ENCODE measurements at places on chromosomes 7 and 10.

DNA sequence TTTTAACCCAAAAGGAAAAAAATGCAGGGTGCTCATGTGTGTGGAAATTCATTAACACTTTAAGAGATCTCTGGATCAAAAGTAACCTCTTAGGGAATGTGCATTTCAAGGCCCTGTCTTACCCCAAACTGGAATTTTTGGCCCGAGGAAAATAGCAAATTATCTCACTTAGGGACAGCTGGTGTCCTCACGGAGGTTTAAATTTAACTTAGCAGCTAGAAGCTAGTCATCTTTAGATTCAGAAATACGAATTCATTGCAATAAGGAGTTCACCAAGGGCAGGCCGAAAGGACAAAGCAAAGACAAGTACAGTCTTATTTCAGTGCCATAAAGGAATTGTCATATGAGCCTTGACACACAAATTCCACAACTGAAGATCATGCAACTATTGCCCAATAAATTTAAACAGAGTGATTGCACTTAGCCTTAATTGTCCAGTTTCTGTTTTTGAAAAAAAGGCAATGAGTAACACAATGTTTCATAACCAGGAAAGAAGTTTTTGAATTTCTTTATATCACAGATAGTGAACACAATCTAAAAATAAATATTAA, 22.4 kb upstream of the SEMA3C start:
- no peak for DNase-seq

GRCh38 chr10:6951732-6952131, 371.7 kb upstream of the PRKCQ start:
- DNase-seq: no peak

DNA sequence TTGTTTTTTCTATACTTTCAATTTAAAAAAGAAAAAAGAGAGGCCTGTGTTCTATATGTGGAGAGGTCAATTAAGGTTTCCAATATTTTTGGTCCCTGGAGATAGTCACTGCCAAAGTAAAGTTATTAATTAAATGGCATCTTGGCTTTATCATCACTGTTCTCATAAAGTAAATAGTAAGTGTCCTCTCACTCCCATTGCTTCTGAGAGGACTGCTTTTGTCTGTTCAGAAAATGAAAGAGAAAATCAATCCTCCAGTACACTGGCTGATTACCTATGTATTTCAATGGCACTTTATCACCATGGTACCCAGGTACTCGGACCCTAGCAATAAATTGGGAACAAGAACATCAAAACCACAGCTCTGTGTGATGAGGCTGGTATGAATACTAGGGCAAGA, 94.0 kb downstream of the RNLS start:
- no peak for DNase-seq

DNA sequence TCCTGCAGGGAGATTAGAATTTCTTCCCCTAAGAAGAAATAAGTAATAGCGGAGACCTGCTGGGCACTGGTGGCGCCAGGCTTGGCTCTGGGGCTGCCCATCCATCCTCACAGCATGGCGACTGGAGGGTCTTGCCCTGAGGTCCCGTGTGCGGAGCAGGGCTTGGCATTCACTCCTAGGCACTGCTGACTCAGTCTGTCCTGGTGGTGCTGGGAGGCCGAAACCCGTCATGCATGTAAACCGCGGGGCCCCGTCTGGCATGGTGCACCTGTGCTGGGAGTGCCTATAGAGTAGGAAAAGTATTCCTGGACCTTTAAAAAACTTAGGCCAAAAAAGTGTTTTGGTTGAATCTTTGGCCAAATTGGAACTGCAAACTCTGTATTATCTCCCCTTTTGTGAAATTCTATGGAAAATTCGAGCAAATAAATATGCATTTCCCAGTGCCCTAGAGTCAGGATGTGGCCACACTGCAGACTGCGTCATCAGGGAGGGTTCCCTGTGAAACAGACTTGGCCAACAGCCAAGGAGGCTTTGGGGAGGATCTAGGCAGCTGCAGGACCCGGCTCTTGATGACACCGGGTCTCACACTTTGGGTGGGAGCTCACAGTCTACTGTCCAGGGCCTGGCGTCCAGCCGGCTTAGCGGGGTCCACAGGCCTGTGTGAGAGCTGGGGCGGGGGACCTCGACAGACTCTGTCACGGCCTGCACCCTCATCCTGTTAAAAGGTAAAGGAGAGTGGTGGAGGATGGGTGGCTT, 122.3 kb downstream of the VIPR2 start:
- DNase-seq: no peak

GRCh38 chr7:155208681-155209477, 88.8 kb upstream of the INSIG1 start:
- DNase-seq: no peak

GRCh38 chr7:158903897-158904541, 47.7 kb downstream of the DYNC2I1 start:
- DNase-seq: no peak

DNA sequence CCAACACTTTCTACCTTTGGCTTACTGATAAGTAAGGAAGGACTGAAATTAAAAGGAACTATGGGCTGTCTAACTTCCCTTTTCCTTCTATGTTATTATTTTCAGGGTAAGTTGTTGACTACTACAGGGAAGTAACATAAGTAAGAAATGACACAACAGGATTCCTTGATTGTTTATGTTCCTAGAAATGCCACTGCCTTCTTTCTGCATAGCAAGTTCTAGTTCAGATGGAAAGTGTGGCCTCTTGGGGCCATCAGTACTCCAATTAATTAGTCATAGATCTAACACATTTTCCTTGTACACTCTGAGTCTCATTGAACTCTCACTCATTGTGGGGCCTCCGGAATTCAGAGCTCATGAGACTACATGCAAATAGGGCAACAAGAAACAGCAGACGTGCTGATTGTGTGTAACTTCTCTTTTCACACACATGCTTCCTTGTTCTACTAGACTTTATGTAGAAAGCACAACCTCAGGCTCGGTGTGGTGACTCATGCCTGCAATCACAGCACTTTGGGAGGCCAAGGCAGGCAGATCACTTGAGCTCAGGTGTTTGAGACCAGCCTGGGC, 35.3 kb upstream of the HIBADH start:
- DNase-seq: no peak

DNA sequence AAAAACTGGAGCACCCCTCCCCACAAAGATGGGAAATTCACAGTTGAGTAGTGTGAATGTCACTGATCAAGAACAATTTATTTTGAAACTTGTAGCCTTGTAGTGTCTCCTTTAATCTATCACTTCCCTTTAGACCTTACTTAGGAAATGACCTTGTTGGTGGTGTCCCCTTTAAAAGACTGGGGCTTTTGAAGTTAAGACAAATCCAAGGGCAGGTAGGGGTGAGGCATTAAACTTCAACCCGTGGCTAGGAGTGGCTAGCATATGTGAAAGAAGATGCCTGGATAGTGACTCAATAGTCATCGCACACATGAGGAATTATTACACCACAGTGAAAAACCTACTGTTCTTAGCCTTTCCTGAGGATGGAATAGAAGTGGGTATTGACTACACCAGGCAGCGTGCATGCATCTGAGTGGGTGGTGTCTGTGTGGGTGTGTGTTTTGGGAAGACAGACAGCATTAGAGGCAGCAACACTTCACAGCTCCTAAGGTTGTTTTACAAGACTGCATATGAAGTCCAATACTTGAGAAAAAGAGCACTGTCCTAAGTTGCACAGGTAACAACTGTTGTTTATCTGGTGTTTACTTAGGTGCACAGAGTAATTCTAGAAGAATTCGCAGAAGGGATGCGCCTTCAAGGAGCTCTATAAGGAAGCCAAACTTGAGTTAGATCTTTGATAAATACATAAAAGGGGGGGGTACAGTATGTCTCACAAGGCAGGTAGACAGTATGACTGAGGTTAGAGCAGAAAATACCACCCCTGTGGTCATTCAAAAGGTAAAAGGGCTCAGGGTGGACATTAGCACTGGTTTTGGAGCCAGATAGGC, 32.9 kb downstream of the ABLIM1 start:
- DNase-seq: no peak

GRCh38 chr10:130227883-130228282, 91.7 kb downstream of the GLRX3 start:
- no peak for DNase-seq

DNA sequence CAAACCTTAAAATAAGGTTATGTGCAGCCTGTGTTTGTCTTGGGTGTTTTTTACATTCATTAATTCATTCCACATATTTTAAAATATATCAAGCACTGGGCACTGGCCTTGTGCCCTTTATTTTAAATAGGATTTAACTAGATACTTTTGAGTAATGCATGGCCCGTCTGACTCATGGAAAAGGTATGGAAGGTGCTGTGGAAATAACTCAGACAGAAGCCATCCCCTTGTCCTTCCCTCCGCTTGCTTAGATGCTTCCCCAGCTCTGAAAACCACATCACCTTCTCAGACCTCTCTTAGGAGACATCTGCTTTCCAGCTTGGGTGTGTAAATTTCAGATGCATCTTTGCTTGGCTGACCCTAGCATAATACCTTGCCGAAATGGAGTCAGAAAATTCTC, 30.5 kb downstream of the SLC18A2 start:
- DNase-seq: no peak

GRCh38 chr7:3415861-3416312, 114.8 kb downstream of the SDK1 start:
- no peak for DNase-seq

DNA sequence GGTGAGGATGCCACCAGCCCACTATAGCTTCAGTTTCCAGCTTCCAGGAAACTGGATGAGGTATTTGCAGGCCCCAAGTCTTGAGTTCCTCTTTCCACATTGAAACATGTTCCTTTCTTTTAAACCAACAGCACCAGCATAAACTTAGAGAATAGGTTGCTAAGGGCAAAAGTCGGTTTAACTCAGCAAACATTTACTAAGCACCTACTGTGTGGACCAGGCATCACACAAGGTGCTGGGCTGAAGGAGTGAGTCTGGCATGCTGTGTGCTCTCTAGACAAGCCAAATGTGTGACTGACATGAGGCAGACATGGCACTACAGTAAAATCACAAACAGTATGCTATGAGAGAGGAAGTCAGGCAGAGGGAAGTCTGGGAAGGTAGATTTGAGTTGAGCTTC, 11.0 kb upstream of the RASSF4 start:
- no peak for DNase-seq

DNA sequence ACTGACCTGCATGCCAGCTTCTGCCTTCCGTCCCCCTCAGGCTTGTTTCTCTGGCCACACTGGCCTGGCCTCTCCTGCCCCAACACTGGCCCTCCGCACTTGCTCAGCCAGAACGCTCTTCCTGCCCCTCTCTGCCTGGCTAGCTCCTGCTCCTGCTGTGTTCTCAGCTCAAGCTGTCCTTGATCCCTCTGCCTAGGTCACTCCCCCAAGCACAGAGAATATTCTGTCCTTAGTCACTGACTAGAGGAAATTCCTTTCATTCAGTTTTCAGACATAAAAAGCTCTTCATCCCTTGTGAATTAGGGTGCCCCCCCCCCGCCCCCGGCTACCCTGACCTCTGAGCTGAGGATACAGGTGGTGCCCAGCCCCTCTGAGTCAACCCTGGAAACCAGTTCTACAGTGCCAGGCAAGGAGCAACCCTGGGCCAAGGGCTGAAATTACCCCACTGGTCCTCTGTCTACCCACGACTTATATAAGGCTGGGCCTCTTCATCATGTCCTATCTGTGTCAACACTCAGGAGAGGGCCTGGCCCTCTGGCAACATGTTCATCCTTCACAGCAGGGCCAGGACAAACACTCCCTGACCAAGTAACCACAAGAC, 6.6 kb upstream of the SGPL1 start:
- no peak for DNase-seq

- DNase-seq: no peak
Measured at GRCh38 chr7:124208173-124208572, 175.3 kb upstream of the TMEM229A start.

DNA sequence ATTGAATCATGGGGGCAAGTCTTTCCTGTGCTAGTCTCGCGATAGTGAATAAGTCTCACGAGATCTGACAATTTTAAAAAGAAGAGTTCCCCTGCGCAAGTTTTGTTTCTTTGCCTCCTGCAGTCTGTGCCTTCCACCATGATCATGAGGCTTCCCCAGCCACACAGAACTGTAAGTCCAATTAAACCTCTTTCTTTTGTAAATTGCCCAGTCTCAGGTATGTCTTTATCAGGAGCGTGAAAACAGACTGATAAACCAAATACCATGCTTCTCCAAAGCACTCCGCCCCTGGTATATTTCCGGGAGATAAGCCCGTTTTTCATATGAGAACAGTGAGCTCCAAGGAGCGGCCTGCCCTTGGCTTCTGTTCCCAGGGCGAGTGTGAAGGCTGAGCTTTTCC, 118.9 kb downstream of the EVX1 start:
- no peak for DNase-seq

DNA sequence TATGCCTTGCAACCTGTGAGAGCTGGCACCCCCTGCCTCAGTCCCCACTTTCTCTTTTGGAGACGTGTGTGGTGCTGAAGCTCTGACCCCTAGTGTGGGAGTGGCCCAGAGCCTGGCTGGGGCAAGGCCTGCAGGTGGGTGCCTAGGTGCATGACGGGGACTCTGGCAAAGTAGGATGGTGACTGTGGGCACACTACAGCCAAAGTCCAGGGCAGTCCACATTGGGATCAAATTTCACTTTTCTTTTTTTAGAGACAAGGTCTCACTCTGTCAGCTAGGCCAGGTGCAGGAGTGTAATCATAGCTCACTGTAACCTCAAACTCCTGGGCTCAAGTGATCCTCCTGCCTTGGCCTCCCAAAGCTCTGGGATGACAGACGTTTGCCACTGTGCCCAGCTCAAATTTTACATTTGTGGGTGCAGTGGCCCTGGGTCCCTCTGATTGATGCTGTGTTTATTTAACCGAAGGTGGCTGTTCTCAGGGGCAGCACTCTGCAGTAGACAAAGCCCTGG, 52.3 kb downstream of the NEURL1 start:
- no peak for DNase-seq

DNA sequence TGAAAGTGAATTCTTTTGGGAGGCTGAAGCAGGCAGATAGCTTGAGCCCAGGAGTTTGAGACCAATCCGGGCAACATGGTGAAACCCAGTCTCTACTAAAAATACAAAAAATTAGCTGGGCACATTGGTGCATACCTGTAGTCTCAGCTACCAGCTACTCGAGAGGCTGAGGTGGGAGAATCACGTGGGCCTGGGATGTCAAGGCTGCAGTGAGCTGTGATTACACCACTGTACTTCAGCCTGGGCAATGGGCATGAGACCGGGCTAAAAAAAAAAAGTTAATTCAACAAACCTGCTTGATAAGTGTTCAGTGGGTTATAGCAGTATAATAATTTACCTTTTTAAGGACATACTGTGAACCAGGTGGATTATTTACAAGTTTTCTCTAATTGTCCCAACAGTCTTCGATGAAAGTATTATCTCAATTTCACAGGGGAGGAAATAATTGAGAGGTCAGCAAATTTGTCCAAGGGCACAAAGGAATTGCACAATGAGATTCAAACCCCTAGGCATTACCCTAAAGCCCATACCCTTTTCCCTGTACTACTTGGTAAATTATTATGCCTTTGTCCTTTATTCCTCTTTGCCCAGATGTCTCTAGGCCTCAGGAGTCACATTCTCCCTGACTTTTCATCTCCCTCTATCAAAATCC, 13.1 kb upstream of the DLD start:
- DNase-seq: no peak

Measured in hematopoietic multipotent progenitor cell treated with erythropoietin and hydrocortisone succinate and interleukin-3 and kit ligand, for 15 days (in vitro differentiated cells).